ENCODE measurements at places on chromosomes 12 and 14. TPM values are rescaled to one million over a fixed set of nuclear protein-coding genes. Genes with fewer than 3 reads are reported as not detected.

The CD4 gene
- not detected for total RNA-seq

The RERG gene
- total RNA-seq: not detected

The RNASE3 gene
- not detected for total RNA-seq

The FBLN5 gene
- not detected for total RNA-seq

The DDX51 gene
- total RNA-seq: 6.4 TPM

The ITGB7 gene
- total RNA-seq: 159 TPM

The SMCO2 gene
- not detected for total RNA-seq

The RAPGEF3 gene
- total RNA-seq: 11.9 TPM

The CD163 gene
- total RNA-seq: not detected

The NUBPL gene
- total RNA-seq: 35.1 TPM

The KCNC2 gene
- total RNA-seq: not detected

The MAP3K9 gene
- total RNA-seq: 19.4 TPM

The PTPRO gene
- 0.11 TPM for total RNA-seq

The GPR84 gene
- total RNA-seq: 0.29 TPM

The RNU4-1 gene
- under 0.01 TPM for total RNA-seq

The ENDOU gene
- 1.2 TPM for total RNA-seq

The TAS2R14 gene
- 12.6 TPM for total RNA-seq

The TMEM253 gene
- not detected for total RNA-seq

The HCAR3 gene
- not detected for total RNA-seq

The BLOC1S1 gene
- 191 TPM for total RNA-seq

The ASCL1 gene
- total RNA-seq: not detected

The RAD9B gene
- total RNA-seq: 1.4 TPM

The HOXC4 gene
- total RNA-seq: 9.7 TPM

The TAS2R31 gene
- 9.5 TPM for total RNA-seq

The CISTR gene
- total RNA-seq: not detected

The UNC79 gene
- 0.19 TPM for total RNA-seq

The MGAT4C gene
- not detected for total RNA-seq

The MMP14 gene
- total RNA-seq: 0.72 TPM

The COX8C gene
- not detected for total RNA-seq

The FOXG1 gene
- not detected for total RNA-seq

The DPPA3 gene
- not detected for total RNA-seq

The CGRRF1 gene
- total RNA-seq: 25.9 TPM

The SLCO1C1 gene
- not detected for total RNA-seq

The GDF3 gene
- not detected for total RNA-seq

The PLCZ1 gene
- not detected for total RNA-seq

The KRT73 gene
- total RNA-seq: not detected

Data from Karpas-422 (cell line).